ENCODE measurements at places on chromosomes 3 and 15. TPM values are rescaled to one million over a fixed set of nuclear protein-coding genes. Genes with fewer than 3 reads are reported as not detected.

- H3K36me3 ChIP-seq, result no peaks in the 10 kb centered on the region
- peaks cover 14% of the 10 kb centered on the region for H3K4me1 ChIP-seq
- DNase-seq, result peak; percentile 40
- H3K27ac ChIP-seq, result no peak overlapping the region
Measured at GRCh38 chr15:88646951-88647350, 8.1 kb downstream of the ISG20 start.

DNA sequence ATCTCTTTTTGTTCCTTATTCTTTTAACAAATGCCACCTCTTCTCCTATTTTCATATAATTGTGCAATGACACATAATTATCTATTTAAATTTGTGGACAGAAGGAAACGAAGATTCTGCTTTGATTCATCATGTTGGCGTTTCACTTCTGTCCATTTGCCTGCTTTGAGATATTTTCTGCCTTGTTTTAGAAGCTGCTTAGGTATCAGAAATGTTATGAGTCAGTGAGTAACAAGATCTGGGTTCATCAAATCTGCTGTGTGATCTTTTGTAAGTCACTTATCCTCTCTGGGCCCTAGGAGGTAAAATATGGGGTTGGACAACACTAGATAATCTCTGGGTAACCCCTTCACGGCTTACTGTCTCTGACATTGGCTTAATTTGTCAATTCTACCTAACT is 7.3 kb upstream of the MINDY4B start:
- H3K4me1 ChIP-seq, result no peaks in the 10 kb centered on the region
- no peaks in the 10 kb centered on the region for H3K36me3 ChIP-seq
- no peak overlapping the region for H3K27ac ChIP-seq
- DNase-seq, result no peak
- H3K27me3 ChIP-seq, result no peaks in the 10 kb centered on the region
- H3K4me3 ChIP-seq, result no peak overlapping the region

DNA sequence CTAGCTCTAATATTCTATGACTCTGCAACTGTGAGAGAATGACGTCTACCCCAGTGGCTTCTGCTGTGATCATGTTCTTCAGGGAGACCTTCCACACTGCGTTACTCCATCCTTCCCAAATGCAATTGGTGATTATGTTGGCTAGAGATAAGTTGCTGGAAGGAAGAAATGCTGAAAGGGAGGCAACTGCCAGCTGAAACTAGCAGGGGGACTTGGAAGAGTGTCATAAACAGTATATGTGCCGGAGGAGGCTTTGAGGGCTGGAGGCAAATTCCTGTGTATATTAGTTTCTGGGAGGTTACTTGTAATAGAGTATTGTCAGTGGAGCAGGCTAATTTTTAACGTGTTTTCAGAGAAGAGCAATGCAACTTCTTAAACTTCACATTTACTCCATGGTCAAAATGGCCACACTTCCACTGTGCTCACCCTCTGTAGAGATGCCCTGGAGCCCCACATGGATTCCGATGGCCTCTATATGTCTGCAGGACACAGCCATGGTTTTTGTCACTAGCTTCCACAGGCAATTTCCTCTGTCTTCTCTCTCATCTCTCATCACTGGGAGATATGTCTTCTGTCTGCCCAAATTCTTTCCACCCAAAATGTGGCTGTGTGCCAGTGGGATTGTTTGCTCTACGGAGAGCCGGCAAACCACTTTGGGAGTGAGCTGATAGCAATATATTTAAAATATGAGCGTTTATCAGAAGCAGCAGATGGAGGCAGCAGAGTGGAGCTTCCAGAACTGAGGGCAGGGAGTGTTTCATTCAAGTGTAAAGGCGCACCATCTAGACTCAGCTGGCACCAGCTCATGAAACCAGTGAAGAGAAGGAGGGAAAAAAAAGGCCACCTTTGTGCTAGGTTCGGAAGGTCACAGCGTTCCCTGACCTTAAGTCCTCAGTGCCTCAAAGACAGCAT is 13.3 kb upstream of the CD47 start:
- H3K27ac ChIP-seq, result no peak overlapping the region
- no peaks in the 10 kb centered on the region for H3K4me1 ChIP-seq
- no peak for DNase-seq
- H3K4me3 ChIP-seq, result no peak overlapping the region
- H3K36me3 ChIP-seq, result no peaks in the 10 kb centered on the region
- H3K27me3 ChIP-seq, result no peaks in the 10 kb centered on the region

The TGM5 gene
- total RNA-seq, result 8.3 TPM

The CLDN1 gene
- total RNA-seq, result 48.6 TPM
